ENCODE measurements at places on chromosomes 4 and X. TPM values are rescaled to one million over a fixed set of nuclear protein-coding genes. Genes with fewer than 3 reads are reported as not detected.

DNA sequence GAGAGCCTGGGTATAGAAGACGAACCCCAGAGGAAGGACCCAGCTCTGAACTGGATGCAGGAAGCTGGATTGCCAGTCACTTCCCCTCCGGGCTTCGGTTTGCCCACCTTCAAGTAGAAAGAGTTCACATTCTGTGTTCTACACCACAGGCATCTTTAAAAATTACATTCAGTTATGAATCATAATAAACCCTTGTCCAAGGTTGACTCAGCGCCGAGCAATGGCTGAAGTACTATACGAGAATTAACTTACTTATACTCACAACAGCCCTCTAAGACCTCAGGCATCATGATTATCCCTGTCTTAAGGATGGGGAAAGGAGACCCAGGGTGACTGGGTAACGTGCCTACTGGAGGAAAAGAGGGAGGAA is 72.5 kb downstream of the EVC2 start:
- peak; percentile 49 for ATAC-seq

DNA sequence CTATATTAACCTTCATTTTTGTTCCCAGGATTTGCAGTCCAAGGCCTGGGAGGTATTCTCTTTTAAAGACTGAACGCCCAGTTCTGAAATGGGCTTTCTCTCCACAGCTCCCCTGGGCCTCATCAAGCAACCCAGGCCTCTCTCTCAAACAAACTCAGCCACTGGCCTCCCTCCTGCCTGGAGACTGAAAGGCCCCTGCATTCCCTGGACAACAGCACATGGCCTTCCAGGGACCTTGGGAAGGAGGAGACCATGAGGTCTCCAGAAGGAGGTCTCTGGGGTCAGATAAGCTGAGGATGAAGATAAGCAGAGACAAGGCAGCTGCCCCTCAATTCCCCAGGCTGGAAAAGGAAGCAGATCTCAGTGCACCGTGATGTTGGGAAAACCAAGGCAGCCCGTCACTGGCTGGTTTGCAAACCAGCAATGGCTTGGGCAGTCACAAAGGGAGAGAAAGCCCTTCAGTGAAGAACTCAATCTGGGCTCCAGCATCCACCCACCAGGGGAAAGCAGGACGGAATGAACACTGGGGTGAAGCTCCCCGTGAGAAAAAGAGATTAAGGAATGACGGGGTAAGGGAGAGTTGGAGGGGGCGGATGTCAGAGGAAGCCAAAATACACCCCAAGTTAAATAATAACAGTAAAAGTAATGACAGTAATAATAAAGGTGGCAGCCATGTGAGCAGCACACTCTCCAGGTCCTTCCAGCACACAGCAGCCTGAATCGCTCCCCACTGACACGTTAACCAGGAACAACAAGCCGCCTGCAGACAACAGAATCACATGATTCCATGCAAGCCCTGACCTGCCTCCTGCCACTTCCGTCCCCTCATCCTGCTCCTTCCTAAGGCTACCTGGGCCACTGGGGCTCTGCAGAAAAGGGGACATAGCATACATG is 22.3 kb downstream of the AMOT start:
- peak; percentile 77 for ATAC-seq

- ATAC-seq, result no peak
These were observed 493.9 kb downstream of the TMA16 start for GRCh38 chr4:163988391-163988790.

TLR1 gene
- 2.7 TPM for total RNA-seq
